Liver (tissue), 10 donors: ENCODE measurements at places on chromosomes 6 and 20. TPM values are rescaled to one million over a fixed set of nuclear protein-coding genes. Genes with fewer than 3 reads are reported as not detected.

Gene ZNF311
- total RNA-seq: 1.1 TPM

Gene NFKBIE
- total RNA-seq: 4.9 TPM

Gene TGM3
- total RNA-seq: 0.08 TPM

Gene MAP7
- 17.5 TPM for total RNA-seq

GRCh38 chr6:35797837-35798526 is 859 bp upstream of the CLPS start:
- DNase-seq: no peak

DNA sequence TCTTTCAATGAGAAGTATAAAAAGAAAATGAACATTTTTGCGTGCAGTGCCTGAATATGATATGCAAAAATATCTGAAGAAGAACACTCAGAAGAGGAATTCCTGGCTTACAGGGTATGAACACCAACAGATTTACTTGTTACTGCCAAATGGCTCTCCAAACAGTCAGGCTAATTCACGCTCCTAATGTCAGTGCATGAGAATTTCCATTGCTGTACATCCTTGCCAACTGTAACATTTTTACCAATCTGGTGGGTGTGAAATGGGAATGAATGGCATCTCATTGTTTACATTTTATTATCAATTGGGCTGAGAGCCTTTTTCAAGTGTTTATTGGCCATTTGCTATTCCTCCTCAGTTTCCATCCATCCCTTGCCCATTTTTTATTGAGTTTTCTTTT is 365.3 kb upstream of the MAP3K7 start:
- DNase-seq: no peak

DNA sequence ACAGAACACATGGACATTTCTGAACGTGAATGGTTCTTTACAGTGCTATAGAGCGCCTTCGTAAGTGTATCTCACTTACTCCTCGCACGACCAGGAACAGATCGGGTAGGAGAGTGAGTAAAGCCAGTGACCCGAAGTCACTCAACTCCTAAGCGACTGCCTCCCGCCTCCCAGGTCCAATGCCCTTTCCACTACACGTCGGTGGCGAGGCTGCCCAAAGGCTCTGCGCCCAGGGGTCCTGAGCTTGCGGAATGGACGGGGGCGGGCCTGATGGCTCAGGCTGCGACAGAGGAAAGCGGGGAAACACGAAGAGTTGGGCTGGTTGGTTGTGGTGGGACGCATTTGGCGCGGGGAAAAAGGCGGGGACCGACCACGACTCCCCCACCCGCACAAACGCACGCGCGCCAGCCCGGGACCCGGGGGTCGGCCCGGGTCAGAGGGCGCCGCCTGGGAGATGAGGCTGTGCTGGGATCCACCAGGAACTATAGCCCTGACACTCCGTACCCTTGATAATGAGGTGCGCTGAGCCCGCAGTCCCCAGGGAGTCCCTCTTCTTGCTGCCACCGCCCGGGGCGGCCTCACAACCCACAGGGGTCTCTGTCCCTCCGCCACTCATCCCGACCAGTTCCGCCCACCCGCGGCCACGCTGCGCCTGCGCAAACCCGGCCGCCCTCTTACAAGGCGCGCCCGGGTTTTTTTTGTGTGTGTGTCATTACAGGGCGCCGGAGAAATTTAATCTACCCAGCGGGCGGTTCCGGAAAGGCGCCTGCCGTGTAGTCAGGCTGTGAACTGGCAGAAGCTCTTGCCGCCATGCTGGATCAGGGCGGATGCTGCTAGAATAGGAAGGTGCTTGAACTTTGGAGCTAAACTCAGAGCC is at the start of gene BLOC1S5:
BLOC1S5 (minus strand) TSS at position 629 of the 877 bp plus-strand sequence; CDS start at position 616, 13 bp downstream.
- DNase-seq: peak; percentile 93

GRCh38 chr6:89830170-89830809 is 610 bp downstream of the CASP8AP2 start:
- DNase-seq: no peak

DNA sequence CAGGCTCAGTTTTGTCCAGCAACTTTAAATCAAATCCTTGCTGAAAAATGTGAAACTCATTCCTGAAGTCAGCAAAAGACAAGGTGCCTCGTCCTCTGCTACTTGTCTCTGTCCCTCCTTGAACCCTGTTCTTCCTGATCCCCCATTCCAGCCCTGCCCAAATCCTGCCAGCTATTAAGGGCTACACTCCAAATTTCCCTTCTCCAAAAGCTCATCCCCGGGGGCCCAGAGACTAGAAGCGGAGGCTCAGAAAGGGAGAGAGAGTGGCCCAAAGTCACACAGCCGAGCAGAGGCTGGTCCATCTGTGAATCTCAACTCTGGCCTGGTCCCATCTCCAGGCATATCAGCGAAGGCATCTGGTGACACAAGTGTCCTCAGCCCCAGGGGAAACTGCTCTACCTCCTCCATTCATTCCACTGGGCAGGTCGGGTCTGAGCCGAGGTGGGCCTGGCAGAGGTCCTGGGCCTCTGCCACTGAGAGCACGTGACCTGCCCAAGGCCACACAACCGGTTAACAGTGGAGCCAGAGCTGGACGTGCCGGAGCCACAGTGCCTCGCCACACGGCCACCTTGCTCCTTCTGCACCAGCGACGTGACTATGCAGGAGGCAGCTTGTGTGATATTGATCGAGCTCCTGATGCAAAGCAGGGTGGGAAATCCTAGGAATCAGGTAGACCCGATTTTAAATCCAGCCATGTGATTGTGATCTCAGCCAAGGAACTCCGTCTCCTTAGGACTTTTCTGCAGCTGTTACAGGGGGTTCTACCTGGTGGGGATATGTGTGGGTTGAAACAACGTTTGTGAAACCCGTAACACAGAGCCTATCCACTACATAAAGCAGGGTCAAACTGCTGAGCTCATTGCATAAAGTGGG is 28.6 kb downstream of the NOL4L start:
- DNase-seq: no peak

GRCh38 chr6:30399390-30400058 is 54.6 kb downstream of the RPP21 start:
- no peak for DNase-seq

- DNase-seq: no peak
Observed at GRCh38 chr20:19887556-19888268, 129.4 kb upstream of the NAA20 start.

DNA sequence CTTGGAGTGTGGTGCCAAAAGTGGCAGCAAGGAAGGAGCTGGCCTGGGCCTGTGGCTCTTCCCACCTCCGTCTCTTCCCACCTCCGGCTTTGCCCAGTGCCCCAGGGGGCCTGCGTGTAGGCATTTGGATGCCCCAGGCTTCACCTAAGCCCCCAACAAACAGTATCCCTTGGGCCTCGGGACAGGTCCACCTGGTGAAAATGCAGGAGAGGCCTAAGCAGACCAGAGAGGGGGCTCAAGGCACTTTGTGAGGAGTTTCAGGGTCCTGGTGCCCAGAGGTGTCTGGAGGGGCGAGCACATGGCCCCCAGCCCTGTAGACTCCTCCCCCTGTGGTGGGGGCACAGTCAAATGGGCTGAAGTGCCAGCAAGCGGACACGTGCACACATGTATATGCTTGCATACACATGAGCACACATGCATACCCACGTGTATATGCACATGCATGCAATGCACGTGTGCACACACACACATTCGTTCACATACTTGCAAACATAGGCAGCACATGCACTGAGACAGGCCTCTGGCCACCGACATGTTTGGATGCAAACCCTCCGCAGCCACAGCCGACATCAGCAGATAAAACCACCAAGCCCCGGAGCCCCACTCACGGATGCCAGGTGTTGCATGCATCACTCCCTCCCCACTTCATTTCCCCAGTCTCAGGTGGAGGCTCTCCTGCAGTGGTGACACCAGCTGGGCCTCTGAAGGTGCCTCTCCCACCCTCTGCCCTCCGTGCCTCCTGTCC is 124.5 kb downstream of the TAF4 start:
- DNase-seq: no peak
